ENCODE measurements at places on chromosomes 5 and 9. TPM values are rescaled to one million over a fixed set of nuclear protein-coding genes. Genes with fewer than 3 reads are reported as not detected.

GRCh38 chr9:112917047-112917986 is 26.6 kb upstream of the SLC46A2 start:
- no peak for DNase-seq

GRCh38 chr5:61159836-61160235 is 2.4 kb downstream of the SMIM15 start:
- no peak for DNase-seq

DNA sequence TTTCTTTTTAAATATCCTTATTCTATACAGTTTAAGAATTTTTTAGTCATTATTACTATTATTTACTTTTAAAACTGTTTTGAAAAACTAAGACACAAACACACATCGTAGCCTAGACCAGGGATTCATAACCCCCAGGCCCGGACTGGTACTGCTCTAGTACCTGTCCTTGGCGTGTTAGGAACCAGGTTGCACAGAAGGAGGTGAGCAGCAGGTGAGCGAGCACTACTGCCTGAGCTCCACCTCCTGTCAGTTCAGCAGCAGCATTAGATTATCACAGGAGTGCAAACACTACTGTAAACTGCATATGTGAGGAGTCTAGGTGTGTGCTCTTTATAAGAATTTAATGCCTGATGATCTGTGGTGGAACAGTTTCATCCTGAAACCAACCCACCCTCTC is 357.0 kb downstream of the PTPRD start:
- no peak for DNase-seq

GRCh38 chr9:113888336-113888735 is 12.2 kb downstream of the ZNF618 start:
- DNase-seq, result no peak

DNA sequence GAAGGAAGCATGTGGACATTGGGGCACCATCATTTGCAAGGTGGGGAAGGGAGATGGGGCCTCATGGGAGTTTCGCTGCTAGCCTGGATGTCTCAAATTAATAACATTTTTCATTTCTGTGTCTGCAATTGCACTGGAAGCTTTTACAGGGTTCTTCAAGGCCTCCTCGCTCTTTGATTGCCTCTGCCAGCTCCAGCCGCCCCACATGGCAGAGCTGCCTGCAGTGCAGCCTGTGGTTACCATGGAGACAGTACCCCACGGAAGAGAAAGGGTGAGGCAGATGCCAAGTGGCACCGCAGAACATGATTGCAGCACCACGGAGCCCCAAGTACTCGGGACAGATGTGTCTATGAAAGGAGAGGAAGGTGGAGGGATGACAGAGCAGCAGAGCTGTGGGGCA is 25.4 kb downstream of the CTNND2 start:
- no peak for DNase-seq

- DNase-seq, result peak; percentile 17
Observed at GRCh38 chr9:135476561-135477355, 2.8 kb upstream of the PPP1R26 start.

DNA sequence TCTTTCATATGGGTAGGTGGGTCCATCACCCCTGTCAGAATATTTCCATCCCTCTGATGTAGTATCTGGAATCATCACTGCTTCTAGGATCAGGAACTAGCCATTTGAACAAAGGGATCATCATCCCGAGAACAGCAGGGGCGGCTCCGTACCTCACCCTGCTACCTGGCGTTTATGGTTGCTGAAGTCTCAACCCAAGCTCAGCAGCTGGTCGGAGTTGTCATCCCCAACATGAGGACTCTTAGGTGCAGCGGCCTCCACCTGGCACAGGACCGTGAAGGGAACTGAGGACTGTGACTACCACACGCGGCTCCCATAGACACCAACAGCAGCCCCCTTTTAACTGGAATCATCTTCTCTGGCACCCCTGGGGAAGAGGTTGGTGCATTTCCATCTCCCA is 35.1 kb downstream of the ROR2 start:
- DNase-seq, result no peak

GRCh38 chr5:148509893-148510292 is 126.1 kb downstream of the FBXO38 start:
- no peak for DNase-seq

DNA sequence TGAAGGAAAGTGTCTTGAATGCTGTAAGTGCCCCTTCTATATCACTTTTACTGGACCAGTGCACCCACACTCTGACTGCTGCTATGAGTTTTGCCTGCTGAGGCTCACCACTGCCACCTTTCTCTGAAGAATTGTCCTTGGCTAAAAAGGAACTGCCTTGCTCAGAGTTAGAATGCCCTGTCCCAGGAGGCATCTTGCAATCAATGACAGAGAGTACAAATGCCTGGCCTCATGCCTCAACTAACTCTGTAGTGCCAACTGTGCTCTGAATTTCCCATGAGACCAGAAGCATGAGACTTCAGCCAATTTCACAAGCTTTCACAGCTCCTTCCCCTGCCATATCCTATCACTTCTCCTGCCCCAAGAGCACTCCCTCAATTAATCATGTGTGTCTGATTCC is 569.7 kb downstream of the ZNF608 start:
- DNase-seq, result no peak

- DNase-seq, result no peak
Observed at GRCh38 chr5:118233606-118234005, 754.7 kb downstream of the DTWD2 start.

GRCh38 chr9:134204991-134205578 is 40.7 kb upstream of the RNU6ATAC start:
- peak; percentile 41 for DNase-seq

DNA sequence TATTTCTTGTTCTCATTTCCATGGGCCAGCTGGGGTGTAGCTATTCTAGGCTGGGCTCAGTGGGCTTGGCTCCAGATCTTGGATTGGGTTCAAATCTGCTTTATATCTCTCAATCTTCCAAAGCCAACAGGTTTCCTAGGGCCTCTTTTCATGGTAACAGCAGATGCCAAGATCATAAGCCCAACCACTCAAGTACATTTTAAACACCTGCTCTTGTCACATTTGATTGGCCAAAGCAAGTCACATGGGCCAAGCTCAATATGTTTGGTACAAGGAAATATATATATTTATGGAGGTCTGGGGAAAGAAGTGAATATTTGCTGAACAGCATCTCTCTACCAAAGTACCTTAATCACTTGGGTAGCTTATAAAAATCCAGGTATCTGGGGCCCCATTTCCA is 49.5 kb downstream of the MRRF start:
- no peak for DNase-seq

DNA sequence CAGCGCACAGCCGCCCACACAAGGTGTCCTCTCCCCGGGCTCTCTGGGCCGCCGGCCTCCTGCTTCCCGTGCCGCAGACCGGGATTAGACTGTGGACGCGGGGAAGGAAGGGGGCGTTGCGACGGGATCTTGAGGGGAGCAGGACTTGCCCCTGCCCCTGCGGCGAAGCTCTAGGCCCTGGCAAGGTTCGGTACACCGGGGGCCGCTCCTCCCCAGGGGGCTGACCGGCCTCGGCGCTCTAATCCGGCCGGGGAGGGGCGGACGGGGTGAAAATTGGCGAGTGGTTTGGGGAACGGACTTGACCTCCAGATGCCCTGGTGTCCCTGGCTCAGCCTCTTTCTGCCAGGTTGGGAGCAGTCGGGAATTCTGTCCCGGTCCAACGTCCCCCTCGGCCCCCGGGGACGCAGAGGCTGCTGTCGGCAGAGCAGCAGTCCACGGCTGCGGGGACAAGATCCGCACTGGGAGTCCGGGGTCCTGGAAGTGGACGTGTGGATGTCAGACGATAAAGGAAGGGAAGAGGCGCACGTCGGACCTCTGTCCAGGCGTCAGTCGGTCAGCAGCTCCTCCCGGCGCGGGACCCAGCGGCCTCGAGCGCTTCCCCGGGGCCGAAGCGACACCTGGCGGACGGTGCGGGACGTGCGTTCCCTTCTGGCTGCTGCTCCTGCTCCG is 1.9 kb upstream of the CNTFR start:
- peak; percentile 47 for DNase-seq

DNA sequence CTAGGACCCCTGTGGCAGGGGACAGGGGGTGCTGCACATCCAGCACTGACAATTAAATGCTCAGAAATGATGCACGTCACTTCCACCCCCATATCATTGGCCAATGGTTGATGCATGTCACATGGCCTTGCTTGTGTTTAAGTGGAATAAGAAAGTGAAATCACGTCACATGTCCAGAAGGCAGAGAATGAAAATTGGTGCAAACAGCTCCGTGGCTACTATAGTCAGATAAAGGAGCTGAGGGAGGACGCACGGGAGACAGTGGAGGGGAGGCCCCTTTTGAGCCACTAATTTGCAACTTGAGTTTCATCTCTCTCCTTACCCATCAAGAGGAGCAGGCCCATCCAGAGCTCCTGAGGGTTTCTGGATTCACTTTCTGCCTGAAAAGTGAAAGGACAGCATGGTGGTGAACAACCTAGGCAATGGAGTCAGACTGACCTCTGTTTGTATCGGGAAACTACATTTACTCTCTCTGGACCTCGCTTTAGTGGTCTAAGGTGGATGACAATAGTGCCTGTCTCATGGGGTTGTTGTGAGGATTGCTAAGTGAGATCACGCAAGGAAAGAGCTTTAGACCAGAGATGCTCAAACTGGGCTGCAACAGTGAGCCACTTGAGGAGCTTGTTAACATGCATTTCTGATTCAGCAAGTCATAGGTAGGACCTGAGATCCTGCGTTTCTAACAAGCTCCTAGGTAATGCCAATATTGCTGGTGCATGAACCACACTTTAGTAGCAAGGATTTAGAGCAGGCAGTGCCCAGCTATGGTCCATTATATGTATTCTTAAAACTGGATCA is 133.9 kb upstream of the ADRA1B start:
- DNase-seq, result no peak

GRCh38 chr9:123923377-123923776 is 6.5 kb downstream of the DENND1A start:
- DNase-seq, result no peak

DNA sequence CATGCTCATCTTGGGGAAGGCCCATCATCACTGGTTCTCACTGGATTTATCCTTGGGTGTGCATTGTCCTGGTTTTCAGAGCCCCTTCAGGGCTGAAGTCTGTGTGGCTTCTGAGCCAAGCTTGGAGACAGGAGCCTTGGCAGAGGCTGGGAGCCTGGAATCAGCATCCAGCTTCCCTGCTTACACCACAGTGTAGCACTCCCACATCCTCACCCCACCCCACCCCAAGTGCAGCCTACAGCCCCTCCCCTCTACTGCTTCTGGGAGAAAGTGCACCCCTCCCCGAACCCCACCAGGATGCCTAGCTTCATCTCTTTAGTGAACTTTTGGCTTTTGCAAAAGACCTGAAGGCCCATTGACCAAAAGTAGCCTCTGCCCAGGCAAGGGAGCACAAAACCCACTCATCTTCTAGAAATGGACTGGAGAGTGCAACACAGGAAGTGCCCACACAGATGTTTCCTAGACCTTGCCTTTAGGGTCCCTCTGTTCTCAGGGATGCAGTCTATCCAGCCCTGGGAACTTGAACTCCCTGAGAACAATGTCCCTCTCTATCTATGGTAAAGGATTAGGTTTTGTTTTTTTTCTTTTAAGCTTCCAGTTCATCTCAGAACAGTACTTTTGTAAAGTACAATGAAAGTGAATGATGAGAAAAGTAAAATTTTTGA is 189.7 kb downstream of the PALM2AKAP2 start:
- no peak for DNase-seq

DNA sequence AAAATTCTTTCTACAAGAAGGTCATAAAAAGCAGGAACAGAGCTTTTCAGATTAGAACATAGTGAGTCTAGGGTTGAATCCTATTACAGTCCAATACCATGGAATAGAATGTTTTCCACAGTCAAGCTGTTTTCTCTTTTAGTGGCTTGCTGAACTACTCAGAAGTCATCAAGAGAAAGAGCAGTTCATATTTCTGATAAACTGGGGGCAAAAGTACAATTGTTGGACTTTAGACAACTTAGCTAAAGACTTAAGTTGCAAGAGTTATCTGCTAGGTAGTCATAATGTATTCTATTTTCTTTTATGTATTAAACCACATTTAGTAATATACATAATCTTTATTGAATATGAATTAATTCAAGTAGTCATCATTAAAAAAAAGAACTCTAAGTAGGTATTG is 233.1 kb upstream of the GRIA1 start:
- DNase-seq, result no peak

GRCh38 chr9:16221822-16222547 is 648.5 kb downstream of the BNC2 start:
- DNase-seq, result no peak

DNA sequence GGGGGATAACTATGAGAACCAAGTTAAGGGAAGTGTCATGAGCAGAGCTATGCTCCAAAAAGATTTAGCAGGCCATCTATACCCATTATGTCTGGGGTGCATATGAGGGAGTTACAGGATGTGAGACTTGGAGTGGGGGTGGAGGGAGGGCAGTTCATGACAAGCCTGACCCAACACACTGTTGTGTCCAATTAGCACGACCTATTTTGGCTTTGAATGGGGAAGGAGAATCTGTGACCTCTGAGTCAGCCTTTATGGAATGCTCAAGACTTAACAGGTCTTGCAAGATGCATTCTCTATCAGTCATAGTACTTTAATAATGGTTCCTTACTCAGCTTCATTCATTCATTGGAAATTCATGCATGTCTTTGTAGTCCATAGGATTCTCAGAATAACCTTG is 71.7 kb downstream of the GRIA1 start:
- DNase-seq, result no peak

DNA sequence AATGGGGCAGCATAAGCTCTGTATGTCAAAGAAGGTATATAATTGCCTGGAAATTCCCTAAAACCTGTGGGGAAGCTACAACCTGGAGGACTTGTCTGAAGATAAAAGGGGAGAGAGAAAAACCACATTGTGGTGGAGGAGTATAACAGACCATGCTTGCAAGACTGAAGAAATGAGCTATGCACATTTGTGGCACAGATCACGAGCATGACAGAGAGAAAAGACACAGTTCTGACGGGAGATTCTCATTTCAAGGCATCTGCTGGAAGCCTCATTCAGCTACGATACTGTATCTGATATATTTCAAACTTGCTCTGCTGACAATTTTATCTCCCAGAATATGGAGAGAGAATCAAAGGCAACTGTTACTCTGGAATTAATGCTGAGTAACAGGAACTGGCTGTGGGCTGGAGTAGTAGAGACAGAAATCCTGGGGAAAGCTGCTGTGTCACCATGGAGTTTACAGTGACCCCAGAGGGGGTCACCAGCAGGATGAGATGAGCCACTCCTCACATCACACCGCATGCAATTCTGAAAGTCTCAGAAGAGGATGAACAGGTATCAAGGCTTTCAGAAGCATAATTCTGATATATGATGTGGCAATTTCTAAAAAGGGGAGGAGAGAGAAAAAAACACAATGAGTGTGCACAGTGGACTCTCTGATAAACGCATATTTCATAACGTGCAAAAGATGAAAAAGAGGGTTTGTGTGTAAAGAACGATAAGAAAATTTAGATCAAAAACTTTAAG is 528.8 kb downstream of the IRX1 start:
- DNase-seq, result no peak

SNCAIP gene
- not detected for total RNA-seq

ZNF483 gene
- total RNA-seq, result 9.5 TPM

HCN1 gene
- total RNA-seq, result not detected

SPINK13 gene
- not detected for total RNA-seq

BTNL3 gene
- not detected for total RNA-seq

PCDHGB7 gene
- 0.07 TPM for total RNA-seq

DAB2 gene
- 5.2 TPM for total RNA-seq

PITX1 gene
- 13.1 TPM for total RNA-seq

ADRA1B gene
- total RNA-seq, result not detected

SLC36A1 gene
- 8.0 TPM for total RNA-seq

PCDHB2 gene
- total RNA-seq, result 7.1 TPM

Measured in HepG2 (cell line).